Caco-2 (cell line): ENCODE measurements at places on chromosomes 7 and 10.

- no peaks in the 10 kb centered on the region for H3K27me3 ChIP-seq
- DNase-seq = no peak
- H3K4me1 ChIP-seq = no peaks in the 10 kb centered on the region
- H3K4me3 ChIP-seq = no peak overlapping the region
Observed at GRCh38 chr10:11317936-11318670, 293.3 kb downstream of the USP6NL start.

DNA sequence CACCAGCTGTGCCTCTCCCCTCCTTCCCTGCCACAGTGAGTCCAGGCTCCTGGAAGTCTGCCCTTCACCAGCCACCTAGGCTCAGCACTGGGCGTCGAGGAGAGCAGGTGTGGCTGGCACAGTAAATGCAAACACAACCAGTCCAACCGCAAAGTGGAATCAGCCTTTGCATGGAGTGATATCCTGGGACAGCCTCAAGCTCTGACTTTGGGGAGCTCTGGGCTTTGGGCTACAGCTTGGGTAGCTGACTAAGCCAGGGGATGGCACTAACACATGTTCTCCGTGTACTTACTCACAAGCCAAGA, 312.4 kb downstream of the KCNMA1 start:
- no peaks in the 10 kb centered on the region for H3K36me3 ChIP-seq
- H3K27ac ChIP-seq = no peak overlapping the region
- H3K4me1 ChIP-seq = peaks cover 2% of the 10 kb centered on the region
- no peak for DNase-seq

- H3K4me1 ChIP-seq = peaks cover 19% of the 10 kb centered on the region
- DNase-seq = no peak
- H3K4me3 ChIP-seq = no peak overlapping the region
- no peaks in the 10 kb centered on the region for H3K36me3 ChIP-seq
Observed at GRCh38 chr10:14665865-14666857, 108.5 kb downstream of the FAM107B start.

DNA sequence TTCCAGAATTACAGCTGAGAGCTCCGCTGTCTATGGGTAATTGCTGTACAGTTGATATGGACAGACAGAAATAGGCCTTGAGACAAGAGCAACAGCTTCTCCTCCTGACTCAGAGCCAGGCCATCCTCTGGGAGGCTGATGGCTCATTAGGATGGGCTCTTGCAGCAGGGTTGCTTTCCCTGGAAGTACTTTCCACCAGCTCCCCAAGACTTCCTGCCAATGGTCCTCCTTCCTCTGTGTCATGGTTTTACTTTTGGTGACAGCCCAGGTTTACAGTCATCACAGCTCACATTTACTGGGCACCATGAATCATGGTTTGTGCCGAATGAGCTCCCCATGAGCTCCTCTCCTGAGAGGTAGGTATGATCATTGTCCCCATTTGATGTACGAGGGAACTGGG, 131.8 kb downstream of the HECW1 start:
- no peaks in the 10 kb centered on the region for H3K27me3 ChIP-seq
- no peak overlapping the region for H3K27ac ChIP-seq
- no peak for DNase-seq
- no peak overlapping the region for H3K4me3 ChIP-seq
- H3K36me3 ChIP-seq = no peaks in the 10 kb centered on the region

- H3K36me3 ChIP-seq = no peaks in the 10 kb centered on the region
- H3K4me3 ChIP-seq = no peak overlapping the region
- no peak overlapping the region for H3K27ac ChIP-seq
- no peaks in the 10 kb centered on the region for H3K27me3 ChIP-seq
Observed at GRCh38 chr7:141945356-141945755, 1.4 kb downstream of the CLEC5A start.

DNA sequence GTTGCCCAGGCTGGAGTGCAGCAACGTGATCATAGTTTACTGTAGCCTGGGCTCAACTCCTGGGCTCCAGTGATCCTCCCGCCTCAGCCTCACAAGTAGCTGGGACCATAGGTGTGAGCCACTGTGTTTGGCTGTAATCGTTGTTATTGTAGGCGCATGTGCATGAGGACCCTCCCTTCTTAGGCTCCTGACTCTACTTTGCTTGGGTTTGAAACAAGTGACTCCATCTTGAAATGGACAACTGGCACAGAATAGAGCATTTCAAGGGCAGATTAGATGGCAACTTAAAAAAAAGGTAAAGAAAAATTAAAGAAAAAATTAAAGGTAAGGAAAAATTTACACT, 15.4 kb upstream of the GIMAP8 start:
- H3K27me3 ChIP-seq = peaks cover 2% of the 10 kb centered on the region
- H3K27ac ChIP-seq = no peak overlapping the region
- DNase-seq = no peak
- no peak overlapping the region for H3K4me3 ChIP-seq
- no peaks in the 10 kb centered on the region for H3K36me3 ChIP-seq

- no peak overlapping the region for H3K4me3 ChIP-seq
- peaks cover 7% of the 10 kb centered on the region; the same call in 1 of the 2 replicates for H3K4me1 ChIP-seq
- H3K27me3 ChIP-seq = no peaks in the 10 kb centered on the region
- H3K27ac ChIP-seq = no peak overlapping the region
Observed at GRCh38 chr7:46285878-46286277, 364.8 kb upstream of the IGFBP3 start.

- no peak overlapping the region for H3K27ac ChIP-seq
- no peak for DNase-seq
- no peak overlapping the region for H3K4me3 ChIP-seq
- no peaks in the 10 kb centered on the region for H3K27me3 ChIP-seq
Observed at GRCh38 chr10:36711361-36711760, 414.0 kb upstream of the ANKRD30A start.

DNA sequence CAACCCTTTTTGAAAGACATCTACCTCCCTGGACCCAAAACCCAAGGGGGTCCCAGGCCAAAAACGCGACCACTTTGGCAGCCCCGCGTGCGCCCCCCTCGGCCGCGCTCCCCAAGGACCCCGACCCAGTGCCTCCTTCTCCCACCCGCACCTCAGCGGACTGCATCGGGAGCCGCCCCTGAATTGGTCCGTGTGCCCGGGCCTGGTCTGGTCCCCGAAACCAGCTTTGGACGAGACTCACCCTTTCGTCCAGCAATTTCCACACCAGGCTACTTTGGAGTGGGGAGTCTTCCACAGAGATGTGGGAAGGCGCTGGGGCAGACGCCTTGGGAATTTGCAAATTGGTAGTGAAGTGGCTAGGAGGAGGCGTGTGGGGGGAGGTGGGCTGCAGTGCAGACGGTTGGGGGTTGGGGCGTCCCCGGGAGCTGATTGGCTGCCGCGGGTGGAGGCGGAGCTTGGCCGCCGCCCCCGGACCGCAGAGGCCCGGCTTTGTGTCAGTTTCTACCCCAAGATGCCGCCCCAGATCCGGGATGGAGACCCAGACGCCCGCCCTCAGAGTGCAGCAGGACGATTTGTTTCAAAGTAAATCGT, 16.9 kb downstream of the TCAF1 start:
- H3K36me3 ChIP-seq = peaks cover 2% of the 10 kb centered on the region; the same call in 1 of the 2 replicates
- H3K4me1 ChIP-seq = no peaks in the 10 kb centered on the region
- no peaks in the 10 kb centered on the region for H3K27me3 ChIP-seq
- H3K4me3 ChIP-seq = no peak overlapping the region
- H3K27ac ChIP-seq = no peak overlapping the region

DNA sequence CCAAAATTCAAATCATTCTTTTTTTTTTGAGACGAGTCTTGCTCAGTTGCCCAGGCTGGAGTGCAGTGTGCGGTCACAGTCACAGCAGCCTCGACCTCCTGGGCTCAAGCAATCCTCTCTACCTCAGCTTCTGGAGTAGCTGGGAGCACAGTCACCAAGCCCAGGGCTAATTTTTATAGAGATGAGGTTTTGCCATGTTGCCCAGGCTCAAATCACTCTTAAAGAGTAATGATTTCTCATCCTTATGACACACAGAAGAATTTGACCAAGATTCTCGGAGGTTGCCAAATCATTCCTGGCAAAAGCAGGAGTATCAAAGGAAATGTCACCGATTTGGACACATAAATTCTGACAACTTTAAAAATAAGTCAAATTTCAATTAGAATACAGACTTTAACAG, 39.1 kb downstream of the SIRT1 start:
- H3K27ac ChIP-seq = no peak overlapping the region
- no peak for DNase-seq
- H3K36me3 ChIP-seq = no peaks in the 10 kb centered on the region; the same call in 1 of the 2 replicates
- no peaks in the 10 kb centered on the region for H3K4me1 ChIP-seq

GRCh38 chr7:27802999-27803398, 63.0 kb downstream of the TAX1BP1 start:
- H3K4me1 ChIP-seq = no peaks in the 10 kb centered on the region
- no peak for DNase-seq
- no peaks in the 10 kb centered on the region for H3K36me3 ChIP-seq
- no peak overlapping the region for H3K27ac ChIP-seq

DNA sequence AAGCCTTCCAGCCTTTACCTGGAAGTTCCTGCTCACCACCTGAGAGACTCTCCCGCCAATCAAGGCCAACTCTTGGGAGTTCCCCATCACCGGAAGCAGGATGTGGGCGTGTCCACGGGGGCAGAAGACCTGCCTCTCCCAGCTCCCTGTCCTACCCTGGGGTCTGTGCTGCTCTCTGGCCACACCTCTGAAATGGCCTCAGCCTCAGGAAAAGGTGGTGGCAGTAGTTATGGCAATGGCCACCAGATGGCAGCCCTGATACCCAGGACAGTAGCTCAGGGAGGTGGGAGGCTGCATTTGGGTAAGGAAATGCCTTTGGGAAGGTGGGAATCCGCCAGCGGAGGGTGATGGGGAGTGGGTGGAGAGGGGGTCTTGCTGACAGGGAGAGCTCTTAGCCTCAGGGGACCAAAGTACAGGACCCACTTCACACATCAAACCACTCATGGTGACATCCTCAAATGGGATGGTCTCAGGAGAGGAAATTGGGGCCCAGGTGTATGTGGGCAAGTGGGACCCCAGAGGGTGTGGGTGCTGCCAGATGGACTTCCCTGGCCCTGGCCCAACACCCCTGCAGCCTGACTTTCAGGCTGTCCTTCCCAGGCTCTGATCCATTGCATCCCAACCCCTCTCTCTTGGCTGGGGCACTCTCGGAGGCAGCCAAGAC, 33.9 kb downstream of the KAZALD1 start:
- peaks cover 35% of the 10 kb centered on the region for H3K4me1 ChIP-seq
- H3K4me3 ChIP-seq = no peak overlapping the region
- peak; percentile 97 for DNase-seq

DNA sequence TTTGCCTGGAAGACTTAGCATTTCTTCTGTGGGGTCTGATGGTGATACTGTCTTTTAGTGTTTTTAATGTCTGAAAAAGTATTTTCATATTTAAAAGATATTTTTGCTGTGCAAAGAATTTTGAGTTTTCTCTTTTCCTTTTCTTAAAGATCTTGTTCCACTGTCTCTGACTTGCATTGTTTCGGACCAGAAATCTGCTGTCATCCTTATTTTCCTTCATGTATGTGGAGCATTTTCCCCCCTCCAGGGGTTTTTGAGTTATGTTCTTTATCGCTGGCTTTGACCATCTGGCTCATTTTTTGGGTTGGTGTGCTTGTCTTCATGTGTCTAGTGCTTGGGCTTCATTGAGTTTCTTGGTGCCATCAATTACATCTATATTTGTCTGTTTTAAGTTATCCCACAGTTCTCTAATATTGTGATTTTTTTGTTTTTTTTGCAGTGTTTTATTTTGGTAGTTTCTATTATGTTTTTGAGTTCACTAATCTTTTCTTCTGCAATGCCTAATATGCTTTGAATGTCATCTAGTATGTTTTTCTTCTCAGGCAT, 119.9 kb downstream of the MGMT start:
- H3K36me3 ChIP-seq = no peaks in the 10 kb centered on the region; the same call in 1 of the 2 replicates
- no peaks in the 10 kb centered on the region for H3K27me3 ChIP-seq
- H3K4me1 ChIP-seq = no peaks in the 10 kb centered on the region
- no peak overlapping the region for H3K27ac ChIP-seq
- no peak overlapping the region for H3K4me3 ChIP-seq

DNA sequence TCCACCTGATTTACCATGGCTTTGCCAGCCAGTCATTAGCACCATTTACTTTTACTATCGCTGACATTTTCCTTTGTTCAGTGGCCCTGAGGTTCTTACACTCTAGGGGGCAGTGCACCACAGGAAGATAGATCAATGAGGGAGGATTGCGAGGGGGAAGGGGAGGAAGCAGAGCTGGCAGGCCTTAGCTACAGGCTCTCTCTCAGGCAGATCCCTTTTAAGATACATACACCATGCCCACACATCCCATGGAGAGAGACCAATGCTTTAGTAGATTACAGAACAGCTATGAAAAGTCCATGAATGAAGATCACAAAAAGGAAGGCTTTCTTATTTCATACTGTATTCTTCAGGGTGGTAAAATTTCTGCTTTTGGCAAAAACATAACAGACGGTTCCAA, 47.4 kb downstream of the DENND11 start:
- H3K4me3 ChIP-seq = no peak overlapping the region
- no peaks in the 10 kb centered on the region; the same call in none of the 2 replicates for H3K36me3 ChIP-seq
- peak; percentile 76 for DNase-seq
- H3K4me1 ChIP-seq = peaks cover 5% of the 10 kb centered on the region; the same call in 1 of the 2 replicates
- H3K27ac ChIP-seq = no peak overlapping the region

DNA sequence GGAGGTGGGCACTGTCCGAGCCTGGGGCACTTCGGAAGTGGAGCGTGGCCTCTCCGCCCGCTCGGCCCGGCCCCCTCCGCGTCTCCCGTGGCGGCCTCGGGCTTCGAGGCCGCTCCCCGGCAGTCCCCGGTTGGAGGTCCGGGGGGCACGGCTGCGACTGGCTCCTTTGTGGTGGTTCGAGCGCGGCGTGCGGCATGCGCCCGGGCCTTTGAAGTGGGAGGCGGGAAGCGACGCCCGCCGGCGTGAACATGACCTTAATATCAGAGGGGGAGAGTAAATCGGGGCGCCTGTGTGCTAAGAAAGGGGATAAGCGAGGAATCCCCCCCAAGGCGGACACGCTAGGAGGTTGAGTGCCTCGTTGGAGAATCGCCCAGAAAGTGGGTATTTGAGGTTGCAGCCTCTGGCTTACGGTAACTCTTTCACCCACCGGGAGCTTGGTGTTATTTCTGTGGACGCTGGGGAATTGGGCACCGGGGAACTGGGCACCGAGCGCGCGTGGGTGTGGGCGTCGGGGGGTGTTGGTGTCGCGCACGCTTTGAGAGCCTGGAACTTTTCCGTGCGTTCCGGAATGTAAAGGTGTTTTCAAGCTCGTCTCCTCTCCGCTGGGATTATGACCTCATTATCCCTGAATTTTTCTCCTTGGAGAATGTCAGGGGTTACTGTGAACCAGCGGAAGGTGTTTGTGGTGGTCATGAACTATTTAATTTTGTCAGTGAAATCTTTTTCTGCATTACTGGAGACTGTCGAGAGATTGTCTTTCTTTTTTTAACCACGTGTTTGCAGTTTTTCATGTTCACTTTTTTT, 660 bp downstream of the SUV39H2 start:
- DNase-seq = no peak
- peak overlapping the region; percentile 93 for H3K4me3 ChIP-seq
- H3K27me3 ChIP-seq = no peaks in the 10 kb centered on the region
- no peaks in the 10 kb centered on the region for H3K36me3 ChIP-seq
- peak overlapping the region; percentile 99 for H3K27ac ChIP-seq

DNA sequence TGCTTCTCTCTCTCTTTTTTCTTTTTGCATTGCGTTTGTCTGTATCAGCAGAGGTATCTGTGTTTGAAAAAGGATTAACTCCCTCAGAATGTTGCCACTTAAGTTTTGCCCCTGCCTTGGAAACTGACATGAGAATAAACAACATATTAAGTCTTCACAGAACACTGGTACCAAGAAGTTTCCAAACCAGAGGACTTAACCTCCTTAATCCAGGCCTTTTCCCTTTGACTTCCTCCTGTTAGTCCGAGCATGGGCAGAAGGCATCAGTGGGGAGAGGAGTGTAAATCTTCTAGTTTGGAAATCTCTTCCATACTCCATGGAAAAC, 681.4 kb downstream of the LRMDA start:
- DNase-seq = peak; percentile 44
- H3K4me1 ChIP-seq = peaks cover 35% of the 10 kb centered on the region
- no peaks in the 10 kb centered on the region for H3K27me3 ChIP-seq
- no peaks in the 10 kb centered on the region for H3K36me3 ChIP-seq
- peak overlapping the region; percentile 66 for H3K27ac ChIP-seq
- no peak overlapping the region for H3K4me3 ChIP-seq
